Stimulated activated CD8-positive, alpha-beta memory T cell treated with anti-CD3 and anti-CD28 coated beads, Interleukin-7, amount 100 ng/mL, for 1 hour (primary cell): ENCODE measurements at places on chromosomes 1 and 21.
A peak's percentile ranks its signal among the peaks of the same experiment; 100 is the strongest.

DNA sequence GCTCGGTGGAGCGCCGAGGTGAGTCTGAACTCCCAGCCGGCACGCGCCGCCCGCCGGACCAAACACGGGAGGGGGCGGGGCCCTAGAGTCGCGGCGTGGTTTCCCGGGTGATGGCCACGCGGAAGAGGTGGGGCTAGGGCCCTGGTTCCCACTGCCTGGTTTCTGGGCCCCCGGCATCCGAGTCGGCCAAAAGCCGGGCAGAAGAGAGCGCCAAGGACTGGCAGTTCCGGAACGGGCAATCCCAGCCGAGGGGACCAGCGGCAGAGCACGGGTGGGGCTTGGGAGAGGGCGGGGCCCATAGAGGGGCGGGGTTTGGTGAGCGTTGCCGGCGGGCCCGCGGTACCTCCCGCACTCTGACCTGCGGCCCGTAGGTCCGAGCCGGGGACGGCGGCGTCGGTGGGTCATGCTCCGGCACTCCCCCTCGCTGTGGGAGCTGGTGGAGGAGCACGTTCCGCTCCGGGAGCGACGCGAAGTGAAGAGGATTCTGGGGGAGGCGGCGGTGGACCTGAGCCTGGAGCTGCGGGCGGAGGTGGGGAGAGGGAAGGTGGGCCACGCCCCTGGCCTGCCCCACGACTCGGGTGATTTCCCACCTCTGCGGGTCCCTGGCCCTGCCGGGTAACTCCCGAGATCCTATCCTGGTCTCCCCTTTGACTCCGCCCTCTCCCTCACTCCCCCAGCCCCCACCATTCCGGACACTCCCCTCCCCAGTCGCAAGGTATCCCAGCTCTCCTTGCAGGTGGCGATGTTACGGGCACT, at the start of gene CCDC24:
Gene CCDC24, plus strand, starts transcription at position 124 of the 756 bp plus-strand sequence. Its CDS starts 280 bp downstream, at position 404.
- peak; percentile 54 for DNase-seq

DNA sequence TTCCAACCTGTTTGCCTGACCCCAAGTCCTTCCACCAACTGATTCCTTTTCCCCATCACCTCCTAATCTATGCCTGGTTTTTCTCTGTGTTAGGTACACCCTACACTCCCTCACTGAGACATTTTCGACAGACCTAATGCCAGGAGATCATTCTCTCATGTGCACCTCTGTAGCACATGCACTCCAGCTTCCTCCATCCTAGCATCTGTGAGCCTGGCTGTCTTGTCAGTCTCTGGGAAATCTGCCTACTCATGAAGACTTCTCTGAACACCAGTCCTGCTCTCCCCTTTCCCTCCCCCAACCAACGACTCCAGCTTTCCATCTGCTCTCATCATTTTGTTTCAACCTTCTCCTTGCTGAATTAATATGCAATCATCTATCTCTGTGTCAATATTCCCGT, 987 bp downstream of the MED8 start:
- DNase-seq = no peak

DNA sequence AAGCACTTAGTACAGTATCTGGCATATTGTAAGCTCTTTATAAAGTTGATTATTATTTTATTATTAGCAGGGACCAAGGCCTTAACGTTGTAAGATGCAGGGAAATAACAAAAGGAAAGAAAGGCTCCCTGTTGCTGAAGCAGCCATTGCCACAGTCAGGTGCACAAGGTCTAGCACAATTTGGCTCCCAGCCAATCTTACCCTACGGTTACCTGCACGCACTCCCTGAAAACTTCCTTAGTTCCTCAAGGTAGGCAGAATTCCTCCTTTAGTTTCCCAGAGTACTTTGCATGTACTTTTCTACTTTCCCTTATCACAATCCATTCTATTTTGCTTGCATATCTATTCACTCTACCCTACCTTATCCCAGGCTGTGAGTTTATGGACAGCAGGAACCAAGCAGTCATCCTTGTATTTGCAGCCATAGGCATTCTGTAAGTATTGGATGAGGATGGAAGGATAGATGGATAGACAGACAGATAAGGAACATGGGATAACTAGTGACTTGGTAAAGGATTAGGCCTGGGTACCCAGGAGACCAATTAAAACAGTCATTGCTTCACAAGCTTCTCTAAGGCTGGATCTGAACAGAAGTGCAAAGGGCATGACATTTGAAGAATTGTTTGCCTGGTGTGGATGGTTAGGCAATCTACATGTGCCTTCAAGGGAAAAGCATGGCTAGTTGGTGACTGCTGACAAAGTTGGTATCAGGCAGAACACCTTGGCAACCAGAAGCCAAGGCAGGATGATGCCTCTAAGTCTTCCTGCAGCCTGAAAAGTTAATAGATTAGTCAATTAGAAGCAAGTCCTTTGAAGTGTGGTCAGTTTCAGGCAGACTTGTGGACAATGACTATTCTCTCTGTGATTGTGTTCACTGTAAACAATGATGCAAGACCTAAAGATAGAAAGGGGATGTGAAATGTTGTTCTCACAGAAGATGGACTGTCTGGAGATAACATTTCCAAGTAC, 20.8 kb upstream of the JAK1 start:
- DNase-seq = no peak

DNA sequence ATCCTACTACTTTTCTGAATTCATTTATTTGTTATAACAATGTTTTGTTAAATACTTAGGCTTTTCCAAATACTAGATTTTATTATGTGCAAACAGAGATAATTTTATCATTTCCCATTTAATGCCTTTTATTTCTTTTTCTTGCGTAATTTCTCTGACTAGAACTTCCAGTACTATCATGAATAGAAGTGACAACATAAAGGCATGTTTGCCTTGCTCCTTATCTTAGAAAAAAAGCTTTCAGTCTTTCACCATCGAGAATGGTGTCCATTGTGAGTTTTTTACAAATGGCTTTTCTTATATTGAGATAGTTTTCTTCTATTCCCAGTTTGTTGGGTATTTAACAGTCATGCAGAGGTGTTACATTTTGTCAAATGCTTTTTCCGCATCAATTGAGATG, 453.1 kb upstream of the ZP4 start:
- DNase-seq = no peak

DNA sequence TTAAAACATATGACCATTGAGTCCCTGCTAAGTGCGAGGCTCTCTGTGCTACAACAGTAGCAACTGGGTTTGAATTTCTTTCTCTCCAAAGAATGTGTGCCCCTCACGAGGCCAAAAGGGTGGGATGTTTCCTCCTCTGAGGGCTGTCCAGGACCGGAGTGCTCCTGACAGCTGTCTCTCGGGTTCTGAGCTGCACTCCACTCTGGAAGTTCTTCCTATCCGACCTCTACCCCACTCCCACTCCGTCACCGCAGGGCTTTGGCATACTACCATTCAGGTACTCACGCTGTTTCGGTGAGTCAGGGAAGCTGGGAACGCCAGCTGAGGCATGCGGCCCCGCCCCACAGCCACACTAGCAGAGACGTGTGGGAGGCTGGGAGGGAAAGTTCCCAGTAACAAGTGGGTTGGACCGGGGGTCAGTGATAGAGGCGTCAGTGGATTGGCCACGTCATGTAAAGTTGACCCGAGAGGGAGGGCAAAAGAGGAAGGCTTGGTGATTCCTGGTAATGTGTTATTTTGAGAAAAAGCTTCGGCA, 705 bp upstream of the SLC50A1 start:
- no peak for DNase-seq

GRCh38 chr1:208136459-208137182, 107.6 kb downstream of the PLXNA2 start:
- no peak for DNase-seq

GRCh38 chr1:206435445-206435844, 34.8 kb upstream of the IKBKE start:
- no peak for DNase-seq

GRCh38 chr1:27724961-27725373, 794 bp upstream of the FAM76A start:
- DNase-seq = no peak

DNA sequence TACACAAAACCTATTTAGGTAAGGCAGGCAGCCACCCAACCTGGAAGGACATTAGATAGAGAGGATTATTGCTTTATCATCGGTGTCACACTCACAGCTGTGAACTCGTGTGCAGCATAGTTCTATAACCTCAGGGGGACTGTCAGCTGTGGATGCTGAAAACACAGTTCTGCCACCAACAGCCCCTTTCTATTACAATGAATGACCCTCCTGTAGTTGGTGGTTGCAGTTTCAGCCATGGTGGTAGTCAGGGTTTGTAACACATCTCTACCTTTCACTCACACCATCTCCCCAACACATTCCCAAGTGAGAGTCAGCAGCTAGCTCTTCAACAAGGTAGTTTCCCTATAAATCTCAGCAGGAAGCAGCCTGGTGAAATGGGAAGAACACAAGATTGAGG, 136.8 kb downstream of the ZC3H11B start:
- DNase-seq = no peak

- DNase-seq = no peak
Observed at GRCh38 chr1:182786223-182786994, 3.2 kb upstream of the NPL start.

DNA sequence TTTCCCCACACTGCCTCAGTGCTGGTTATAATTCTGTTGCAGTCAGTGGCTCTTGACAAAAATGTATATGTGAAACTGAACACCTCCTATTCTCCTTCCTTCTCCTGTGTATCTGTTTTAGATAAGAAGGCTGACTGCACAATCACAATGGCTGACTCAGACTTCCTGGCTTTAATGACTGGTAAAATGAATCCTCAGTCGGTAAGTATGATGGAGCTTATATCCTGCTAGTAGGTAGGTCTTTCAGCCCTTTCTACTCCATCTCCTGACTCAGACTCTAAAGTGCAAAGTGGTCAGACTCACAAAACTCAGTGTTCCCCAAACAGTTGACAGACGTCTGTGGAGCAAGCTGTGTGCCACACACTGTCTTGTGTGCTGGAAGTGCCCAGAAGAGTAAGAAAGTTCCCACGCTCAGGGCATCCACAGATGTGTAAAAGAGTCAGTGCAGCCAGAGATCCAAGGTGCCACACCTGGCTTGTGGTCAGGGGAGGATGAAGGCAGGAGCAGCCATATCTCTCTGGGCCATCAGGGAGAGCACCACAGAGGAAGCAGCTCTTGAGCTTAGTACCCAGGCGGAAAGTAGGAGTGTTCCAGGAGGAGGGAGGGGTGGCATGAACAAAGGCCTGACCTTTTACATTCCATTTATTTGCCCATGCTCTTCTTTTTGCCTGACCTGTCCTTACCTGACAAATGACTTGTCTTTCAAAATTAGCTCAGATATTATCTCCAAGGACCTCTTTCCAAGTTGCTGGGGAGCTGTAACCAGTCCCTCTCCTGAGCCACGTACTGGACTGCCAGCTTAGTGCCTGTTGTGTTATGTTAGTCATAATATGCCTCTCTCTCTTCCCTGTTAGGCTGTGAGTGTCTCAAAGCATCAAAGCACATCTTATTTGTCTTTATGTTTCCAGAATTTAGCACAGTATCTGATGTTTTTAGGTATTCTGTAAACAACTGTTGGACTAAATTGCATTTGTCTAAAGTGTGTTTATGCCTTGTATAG, 14.0 kb upstream of the PODN start:
- no peak for DNase-seq

GRCh38 chr1:219478811-219479210, 134.1 kb downstream of the ZC3H11B start:
- no peak for DNase-seq

- DNase-seq = no peak
Observed at GRCh38 chr1:2826316-2826715, 24.8 kb upstream of the TTC34 start.

DNA sequence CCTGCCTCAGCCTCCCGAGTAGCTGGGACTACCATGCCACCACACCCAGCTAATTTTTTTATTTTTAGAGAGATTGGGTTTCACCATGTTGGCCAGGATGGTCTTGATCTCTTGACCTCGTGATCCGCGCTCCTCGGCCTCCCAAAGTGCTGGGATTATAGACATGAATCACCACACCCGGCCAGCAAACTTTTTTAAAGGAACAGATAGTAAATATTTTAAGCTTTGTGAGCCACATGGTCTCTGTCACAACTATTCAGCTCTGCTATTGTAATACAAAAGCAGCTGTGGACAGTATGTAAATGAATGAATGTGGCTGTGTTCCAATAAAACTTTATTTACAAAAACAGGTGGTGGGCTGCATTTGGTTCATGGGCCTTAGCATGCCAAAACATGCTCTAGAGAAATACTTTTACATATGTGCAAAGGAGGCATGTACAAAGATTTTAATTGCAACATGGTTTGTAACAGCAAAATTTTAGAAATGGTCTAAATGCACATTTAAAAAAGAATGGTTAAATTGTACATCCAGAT, 47.0 kb downstream of the CDCP2 start:
- DNase-seq = no peak

GRCh38 chr21:29174607-29175013, 44.2 kb downstream of the MAP3K7CL start:
- no peak for DNase-seq

DNA sequence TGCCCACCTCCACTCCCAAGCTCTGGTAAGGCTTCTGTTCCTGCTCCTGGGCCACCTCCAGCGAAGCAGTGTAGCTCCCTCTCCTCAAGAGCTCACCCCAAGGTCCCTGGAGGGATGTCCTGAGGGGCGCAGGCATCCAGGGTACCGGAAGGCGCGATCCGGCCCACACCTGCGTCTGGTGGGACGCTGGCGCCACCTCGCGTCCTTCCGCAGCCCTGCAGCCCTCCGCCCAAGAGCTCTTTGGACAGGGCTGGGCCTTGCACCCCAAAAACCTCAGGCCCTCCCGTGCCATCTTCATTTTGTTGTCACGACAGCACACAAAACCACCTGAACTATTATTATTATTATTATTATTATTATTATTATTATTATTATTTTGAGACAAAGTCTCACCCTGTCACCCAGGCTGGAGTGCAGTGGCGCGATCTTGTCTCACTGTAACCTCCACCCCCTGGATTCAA, 49.2 kb upstream of the PAX7 start:
- no peak for DNase-seq

DNA sequence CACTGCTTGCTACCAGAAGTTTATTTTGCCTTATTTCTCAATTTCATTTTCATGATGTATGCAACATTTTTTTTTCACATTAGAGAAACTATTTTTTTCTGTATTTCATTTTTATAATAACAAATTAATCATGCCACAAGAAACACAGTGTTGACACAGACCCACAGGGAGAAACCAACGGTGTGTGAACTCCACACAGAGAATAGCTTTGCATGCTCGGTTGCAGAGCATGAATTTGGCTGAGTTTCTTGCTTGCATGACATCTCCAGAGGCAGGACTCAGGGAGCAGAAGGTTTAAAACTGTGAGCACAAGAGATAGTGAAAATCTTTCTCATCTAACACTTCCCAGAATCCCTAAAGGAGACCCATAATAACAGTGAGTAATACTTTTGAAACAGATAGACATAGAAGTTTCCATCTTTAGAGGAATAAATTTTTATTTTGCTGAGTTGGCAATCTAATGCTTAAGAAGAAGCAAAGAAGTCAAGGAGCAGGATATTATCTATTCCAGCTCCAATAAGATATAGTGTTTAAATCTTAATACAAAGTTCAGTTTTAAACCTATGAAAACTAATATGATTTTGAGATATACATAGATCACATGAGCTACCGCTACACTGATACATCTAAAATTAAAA, 890.9 kb downstream of the MRPL39 start:
- no peak for DNase-seq
